Endothelial cell of umbilical vein (primary cell): ENCODE measurements at places on chromosomes 5 and 9. TPM values are rescaled to one million over a fixed set of nuclear protein-coding genes. Genes with fewer than 3 reads are reported as not detected.
A peak's percentile ranks its signal among the peaks of the same experiment; 100 is the strongest.

- DNase-seq, result no peak
Observed at GRCh38 chr9:122781671-122782070, 7.1 kb upstream of the OR5C1 start.

- DNase-seq, result peak; percentile 74
Observed at GRCh38 chr5:173902743-173903142, 14.6 kb downstream of the CPEB4 start.

GRCh38 chr9:129954868-129955550, 88.0 kb downstream of the FNBP1 start:
- peak; percentile 45 for DNase-seq

Gene AK6
- 30.1 and 37.0 TPM in 2 replicates for total RNA-seq

Gene LVRN
- 0.28 and 0.38 TPM in 2 replicates for total RNA-seq
